Occipital lobe (tissue), 3 donors: ENCODE measurements at places on chromosomes 7 and 10. TPM values are rescaled to one million over a fixed set of nuclear protein-coding genes. Genes with fewer than 3 reads are reported as not detected.

DNA sequence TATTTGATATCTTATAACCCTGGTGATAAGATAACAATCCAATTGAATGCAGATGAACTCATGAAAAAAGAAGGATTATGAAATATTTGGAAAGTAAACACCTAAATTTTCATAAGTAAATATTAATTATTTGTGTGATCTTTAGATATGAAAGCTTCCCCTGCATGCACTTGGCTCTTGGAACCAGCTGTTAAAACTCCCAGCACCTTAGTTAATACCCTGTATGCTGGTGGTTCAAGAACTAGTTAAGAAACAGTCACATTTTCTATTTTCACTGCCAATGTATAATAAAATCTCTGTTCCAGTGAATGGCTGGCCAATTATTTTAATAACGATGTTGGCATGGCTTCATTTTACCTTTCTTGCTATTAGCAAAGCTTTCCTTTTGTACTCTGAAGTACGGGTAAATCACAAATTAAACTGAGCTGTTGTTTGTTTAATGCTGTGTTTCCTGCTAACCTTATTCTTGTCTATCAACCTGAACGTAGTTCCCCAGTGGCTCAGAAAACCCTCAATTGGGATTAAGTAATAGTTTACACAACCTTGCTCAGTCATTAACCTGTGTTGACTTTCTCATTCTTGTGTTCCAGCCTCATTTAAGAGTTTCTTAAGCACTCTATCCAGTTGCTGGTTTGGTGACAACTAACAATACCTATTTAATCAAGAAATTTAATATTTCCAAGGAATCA is 38.9 kb downstream of the MET start:
- no peak for DNase-seq

- no peak for DNase-seq
Measured at GRCh38 chr10:125698481-125698998, 15.6 kb upstream of the TEX36 start.

DNA sequence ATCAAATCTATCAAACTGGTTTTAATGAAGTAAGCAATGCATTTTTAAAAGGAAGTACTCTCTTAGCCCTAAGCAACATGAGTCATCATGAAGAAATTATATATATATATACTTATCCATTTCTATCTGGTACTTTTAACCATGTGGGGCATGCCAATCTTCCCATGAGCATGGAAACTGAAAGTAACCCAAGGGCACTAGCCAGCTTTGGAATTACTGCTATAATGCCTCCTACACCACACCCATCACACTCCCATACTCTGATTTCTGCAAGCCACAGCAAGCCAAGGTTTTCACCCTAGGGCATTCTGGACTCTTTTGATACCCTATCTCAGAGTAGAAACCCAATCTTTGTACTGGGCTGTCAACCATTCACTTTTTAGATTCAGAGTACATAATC is 204.6 kb downstream of the IMMP2L start:
- no peak for DNase-seq

- DNase-seq, result peak; percentile 67
Measured at GRCh38 chr7:44259547-44260457, 59.0 kb downstream of the YKT6 start.

The SAP25 gene
- total RNA-seq, result not detected

The RELN gene
- 34.2 TPM for total RNA-seq

The FAM24B gene
- 3.9 TPM for total RNA-seq

The TUBB8 gene
- not detected for total RNA-seq
